KBM-7 (cell line): ENCODE measurements at places on chromosomes 7 and 10.

DNA sequence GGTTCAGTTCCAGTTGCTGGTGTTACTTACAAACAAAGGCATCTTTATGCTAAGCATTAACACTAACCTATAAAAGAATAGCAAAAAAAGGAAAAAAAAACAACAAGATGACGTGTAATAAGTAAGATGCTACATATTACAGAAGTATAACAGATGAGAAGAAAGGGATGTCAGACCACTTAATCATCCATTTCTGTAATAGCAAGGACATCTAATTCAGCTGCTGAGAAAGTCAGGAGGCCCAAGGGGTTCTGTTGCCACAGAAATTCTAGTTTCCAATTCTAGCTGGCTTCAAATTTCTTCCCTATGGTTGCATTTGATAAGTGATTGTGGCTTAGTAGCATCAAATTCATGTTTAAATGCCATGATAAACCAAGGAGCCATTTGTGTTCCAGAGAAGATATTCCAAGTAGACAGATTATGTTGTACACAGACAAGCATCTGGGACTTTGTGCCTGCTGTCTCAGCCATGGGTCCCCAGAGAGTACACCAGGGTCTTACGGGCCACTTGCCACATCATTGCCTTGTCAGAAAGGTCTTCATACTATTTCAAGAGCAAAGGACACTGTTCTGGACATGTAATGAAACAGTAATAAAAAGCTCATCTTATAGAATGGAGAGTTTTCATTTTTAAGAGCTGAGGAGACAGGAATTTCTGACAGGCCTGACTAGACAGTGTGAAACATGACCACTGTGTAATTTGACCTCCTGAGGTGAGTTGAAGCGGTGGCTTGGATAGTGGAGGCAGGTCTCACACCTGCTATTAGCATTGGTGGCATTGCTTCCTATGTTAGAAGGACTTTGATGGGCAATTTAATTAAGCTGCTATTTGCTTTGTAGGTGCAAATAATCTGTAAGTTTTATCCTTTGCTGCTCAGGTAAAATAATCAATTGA lies 4.2 kb upstream of the ASB4 start:
- no peak for DNase-seq

- no peak for DNase-seq
Measured at GRCh38 chr7:113197274-113197673, 78.9 kb upstream of the SMIM30 start.

DNA sequence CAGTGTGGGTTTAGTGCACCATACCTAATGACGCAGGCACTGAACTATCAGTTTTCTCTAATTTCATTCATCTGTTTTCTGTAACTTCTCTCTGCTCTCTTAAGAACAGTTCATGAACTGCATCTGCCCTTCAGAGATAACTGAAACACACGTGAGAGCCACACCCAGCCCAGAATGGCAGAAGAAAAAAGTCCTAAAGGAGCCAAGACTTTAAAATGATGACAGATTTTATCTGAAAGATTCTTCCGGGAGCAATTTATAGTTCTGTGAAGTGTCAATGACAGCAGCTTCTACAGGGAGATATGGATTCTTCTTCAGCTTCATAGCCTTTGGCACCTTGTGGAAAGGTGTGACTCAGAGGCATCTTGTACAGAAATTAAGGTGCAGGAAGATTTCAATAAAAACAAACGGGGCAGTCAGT lies 211.5 kb upstream of the SLC26A5 start:
- no peak for DNase-seq

- no peak for DNase-seq
Measured at GRCh38 chr7:84790882-84791281, 396.0 kb downstream of the SEMA3D start.

- no peak for DNase-seq
Measured at GRCh38 chr7:130141161-130141883, 63.9 kb downstream of the TMEM209 start.
